IMR-90 (cell line): ENCODE measurements at places on chromosomes 11 and 22. TPM values are rescaled to one million over a fixed set of nuclear protein-coding genes. Genes with fewer than 3 reads are reported as not detected.
A peak's percentile ranks its signal among the peaks of the same experiment; 100 is the strongest.

Gene TMEM86A
- polyA plus RNA-seq, result 0.30 and 0.31 TPM in 2 replicates

Gene SLC5A1
- not detected in 2 replicates for polyA plus RNA-seq

Gene SHANK2
- polyA plus RNA-seq, result 2.2 and 2.8 TPM in 2 replicates

Gene OR6T1
- polyA plus RNA-seq, result not detected in 2 replicates

Gene MIOX
- not detected in 2 replicates for polyA plus RNA-seq

Gene POLA2
- 17.3 and 19.9 TPM in 2 replicates for polyA plus RNA-seq

Gene HEPHL1
- 0.01 and 0.02 TPM in 2 replicates for polyA plus RNA-seq

Gene SERHL2
- polyA plus RNA-seq, result 4.5 and 5.6 TPM in 2 replicates

GRCh38 chr11:19432370-19433061, 191.8 kb upstream of the E2F8 start:
- DNase-seq, result peak; percentile 94

DNA sequence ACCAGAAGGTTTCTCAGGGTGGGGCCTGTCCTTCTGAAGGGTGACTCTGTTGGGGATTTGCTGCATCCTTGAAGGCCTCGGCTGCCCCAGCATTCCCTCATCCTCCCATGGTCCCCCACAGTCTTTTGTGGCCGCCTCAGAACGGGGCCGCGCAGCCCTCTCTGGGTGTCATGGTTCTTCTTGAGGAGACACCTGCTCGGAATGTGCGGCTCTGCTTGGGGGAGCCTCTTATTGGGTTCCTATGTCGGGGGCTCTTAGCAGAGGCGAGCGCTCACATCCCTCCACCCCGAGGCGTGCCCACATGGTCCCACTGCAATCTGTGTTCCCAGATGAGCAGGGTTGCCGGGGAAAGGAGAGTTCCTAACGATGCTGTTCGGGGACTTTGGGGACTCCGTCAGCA, 1008.4 kb downstream of the BRD1 start:
- no peak for DNase-seq

DNA sequence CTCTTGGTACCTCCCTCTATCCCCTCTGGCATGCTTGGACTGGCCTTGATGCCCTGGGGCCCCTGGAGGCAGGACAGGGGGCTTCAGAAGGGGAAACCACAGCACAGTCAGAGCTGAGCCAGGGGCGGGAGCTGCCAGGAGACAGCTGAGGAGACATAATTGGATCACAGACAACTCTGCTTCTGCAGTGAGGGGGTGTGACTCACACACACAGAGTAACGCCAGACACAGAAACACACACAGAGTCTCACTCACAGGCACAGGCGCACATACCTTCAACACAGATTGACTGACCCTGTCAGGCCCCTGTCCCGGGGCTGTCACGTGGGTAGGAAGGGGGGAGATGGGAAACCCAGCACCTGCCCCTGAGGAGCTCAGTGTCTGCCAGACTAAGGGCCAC, 20.6 kb downstream of the STARD10 start:
- peak; percentile 93 for DNase-seq

GRCh38 chr11:16015741-16016467, 340.4 kb downstream of the SOX6 start:
- DNase-seq, result no peak

DNA sequence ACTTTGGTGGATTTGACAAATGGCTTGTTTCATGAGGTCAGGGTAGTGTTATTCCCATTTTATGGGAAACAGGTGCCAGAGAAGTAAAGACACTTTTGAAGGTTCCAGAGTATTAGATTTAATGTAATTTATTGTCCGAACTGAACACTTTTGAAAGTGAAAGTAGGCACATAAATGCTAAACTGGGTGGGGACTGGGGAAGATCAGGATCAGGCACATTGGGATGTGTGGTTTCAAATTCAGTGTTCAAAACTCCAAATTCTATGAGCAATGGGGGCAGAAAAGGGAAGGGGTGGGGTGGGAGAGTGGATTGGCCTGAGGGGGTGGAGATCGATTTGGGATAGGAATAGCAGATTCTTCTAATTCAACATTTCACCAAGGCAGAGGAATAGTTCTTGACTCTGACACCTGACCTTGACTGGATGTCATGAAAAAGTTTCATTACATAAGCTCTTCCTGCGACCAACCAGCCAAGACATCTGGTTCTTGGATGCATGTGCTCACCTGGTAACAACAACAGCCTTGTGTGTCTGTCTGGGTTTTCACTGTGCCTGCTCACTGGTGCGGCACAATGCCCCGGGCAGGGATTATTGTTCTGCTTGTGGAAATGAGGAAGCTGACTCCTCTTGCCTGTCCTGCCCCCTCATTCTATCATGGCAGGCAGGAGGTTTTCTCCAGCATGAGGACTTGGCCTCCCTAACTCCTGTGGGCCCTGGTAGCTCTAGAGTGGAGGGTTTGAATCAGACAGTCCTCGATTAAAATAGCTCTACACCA, 10.8 kb downstream of the PPFIBP2 start:
- DNase-seq, result no peak

DNA sequence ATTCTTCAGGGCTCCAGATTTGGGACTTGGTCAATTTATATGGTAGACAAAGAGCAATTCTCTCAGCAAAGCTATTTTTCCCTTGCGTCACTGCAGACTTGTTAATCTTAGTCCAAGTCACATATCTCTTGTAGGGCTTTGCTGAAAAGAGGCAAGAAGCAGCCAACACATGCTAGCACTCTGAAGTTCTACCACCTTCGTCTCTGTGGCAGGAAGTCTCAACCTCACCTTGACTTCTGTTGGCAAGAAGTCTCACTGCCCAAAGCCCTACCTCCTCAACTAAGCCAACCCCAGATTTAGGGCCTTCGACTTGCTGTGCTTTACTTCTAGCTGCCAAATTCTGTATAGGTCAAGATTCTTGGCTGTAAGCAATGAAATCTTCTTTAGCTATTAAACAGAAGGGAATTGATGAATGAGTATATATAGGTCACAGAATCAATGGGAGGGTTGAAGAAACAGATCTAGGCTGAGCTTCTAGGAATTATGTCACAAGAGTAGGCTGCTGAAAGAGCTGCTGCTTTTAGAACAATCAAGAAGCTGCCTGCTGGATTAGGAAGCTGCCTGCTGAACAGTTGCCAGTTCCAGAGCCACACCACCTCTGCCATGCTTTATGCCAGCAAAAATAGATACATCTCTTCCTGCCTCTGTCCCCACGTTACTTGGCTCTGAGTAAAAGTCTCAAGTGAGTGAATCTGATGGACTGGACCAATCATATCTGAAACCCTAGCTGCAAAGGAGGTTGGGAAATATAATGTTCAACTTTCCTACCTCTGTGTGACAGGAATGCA, 17.6 kb upstream of the NCR3LG1 start:
- DNase-seq, result no peak

GRCh38 chr11:87425391-87425790, 387.7 kb downstream of the TMEM135 start:
- peak; percentile 59 for DNase-seq

GRCh38 chr11:117702946-117703598, 93.9 kb downstream of the DSCAML1 start:
- DNase-seq, result no peak

- DNase-seq, result peak; percentile 43
Observed at GRCh38 chr11:44208976-44209603, 100.8 kb downstream of the ALX4 start.

DNA sequence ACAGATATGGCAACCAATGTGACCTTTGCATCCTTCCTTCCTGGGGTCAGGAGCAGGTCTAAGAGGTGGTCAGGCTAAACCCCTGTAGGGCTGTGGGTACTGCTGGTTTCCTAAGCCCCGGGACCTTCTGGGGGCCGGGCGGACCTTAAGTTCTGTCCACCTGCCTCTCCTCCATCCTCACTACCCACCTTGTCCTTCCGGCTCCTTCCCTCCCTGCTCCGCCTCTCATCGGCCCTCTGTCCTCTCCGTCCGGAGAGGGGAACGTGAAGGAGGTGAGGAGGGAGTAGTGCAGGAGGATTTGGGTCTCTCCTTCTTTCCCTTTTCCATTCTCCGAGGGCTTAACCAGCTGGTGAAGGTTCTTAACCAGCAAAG, 28.3 kb upstream of the PARVB start:
- no peak for DNase-seq
